ENCODE measurements at places on chromosomes 13 and 19.

DNA sequence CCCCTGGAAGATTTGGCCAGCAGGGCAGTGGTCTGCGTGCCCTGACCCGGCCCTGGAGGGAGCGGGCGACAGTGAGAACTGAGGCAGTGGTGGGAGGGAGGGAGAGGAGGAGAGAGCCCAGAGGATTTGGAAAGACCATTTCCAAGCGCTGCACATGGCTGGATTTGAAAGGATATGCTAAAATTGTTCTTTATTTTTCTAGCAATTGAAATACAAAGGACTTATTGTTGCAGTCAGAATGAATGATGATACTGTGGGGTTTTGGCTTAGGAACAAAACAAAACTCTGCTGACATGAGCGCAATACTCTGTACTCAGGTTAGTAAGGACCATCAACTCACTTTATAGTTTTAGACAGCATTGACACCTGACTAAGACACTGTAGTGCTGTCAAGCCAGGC, 69.5 kb downstream of the TNFRSF19 start:
- DNase-seq = no peak

DNA sequence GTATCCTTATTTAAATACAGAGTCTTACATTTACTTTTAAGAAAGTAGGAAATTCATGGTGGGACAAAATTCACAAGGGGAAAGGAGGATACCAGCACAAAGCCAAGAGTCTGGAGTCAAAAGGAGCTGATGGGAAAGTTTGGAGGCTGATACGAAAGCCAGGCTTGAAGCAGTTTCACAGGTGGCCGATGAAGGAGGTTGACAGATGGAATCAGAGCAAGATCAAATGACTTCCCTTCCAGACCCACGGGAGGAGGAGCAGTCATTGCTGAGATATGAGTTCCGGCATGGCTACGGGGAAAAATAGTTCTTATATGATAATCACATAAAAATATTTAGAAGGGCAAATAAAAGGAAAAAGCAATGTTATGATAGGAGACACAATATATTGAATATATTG, 65.0 kb downstream of the DGKH start:
- no peak for DNase-seq

DNA sequence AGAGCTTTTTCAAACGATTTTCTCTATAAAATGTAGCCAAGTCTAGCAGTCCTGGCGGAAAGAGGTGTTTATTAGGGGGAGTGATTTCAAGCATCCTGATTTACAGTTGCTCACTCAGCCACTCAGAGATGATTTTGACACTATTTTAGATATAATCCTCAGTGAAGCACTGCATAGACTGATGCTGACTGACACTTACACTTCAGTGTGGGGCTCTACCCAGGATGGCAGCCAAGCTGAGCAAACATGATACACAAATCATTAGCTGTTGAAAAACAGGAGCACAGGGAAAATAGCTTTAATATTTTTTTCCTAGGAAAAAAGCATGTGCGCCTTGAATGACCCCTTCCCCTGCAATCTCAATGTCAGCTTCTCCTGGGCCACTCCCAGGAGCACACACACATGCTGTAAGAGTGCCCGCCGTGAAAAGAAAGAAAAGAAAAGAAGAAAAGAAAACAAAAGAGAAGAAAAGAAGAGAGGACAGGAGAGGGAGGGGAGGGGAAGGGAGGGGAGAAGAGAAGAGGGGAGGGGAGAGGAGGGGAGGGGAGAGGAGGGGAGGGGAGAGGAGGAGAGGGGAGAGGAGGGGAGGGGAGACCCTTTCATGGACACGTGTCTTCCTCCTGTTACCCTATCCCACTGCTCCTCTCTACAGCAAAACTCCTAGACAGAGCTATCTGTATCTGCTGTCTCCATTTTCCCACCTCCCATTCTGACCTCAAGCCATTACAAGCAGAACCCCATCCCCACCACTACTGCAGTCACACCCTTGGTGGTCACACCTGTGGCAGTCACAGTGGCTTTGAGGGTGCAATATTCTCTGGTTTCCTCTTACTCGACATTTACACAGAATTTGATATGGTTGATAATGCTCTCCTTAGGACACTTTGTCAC, 36.4 kb downstream of the RCBTB2 start:
- DNase-seq = no peak

DNA sequence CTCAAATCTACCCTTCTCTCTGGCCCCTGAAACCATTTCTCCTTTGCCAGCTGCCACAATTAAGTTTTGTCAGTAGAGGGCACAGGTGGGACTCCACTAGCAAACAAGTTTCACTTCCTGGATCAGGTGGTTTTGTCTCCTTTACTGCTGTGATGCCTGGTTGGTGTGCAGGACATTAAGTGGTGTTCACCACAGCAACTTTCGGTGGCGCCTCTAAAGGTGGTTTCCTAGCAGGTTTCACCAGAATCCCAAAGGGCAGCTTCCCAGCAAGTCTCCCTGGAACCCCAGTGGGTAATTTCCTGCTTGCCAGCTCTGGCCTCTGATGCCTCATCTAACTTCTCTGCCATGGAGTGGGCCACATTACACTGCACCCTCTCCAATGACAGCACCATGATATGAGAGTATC, 16.6 kb downstream of the MED4 start:
- no peak for DNase-seq

DNA sequence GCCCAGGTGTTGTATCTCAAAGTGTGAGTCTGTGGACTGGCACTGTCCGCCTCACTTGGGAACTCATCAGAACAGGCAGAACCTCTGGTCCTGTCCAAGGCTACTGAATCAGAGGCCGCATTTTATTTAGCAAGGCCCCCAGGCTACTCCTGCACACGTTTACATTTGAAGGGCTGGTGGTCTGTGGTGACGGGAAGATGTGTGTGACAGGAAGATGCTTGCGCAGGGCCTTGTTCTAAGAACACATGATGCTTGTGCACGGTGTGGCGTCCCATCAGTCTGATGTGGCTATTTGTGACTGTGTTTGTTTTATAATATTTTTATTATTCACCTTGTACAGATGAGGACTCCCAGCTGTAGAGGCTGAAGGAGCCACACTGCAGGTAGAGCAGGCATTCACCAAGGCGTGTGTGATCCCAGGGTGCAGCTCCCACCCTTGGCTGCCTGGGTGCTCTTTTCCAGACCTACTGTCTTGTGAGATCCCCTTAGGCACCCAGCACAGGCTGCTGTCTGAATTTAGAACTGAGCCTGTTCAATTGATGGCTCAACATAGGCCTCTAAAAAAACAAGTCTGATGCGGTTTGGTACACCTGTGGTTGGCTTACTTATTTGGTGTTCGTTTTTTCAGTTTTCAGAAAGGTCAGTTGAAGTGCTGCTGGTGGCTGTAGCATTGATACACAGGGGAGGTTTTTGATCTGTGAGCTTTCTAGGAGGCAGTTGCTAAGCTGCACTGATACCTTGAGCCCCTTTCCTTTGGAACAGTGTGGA, 3.1 kb downstream of the SLC25A15 start:
- DNase-seq = no peak

- no peak for DNase-seq
These were observed 760.6 kb downstream of the EFNB2 start for GRCh38 chr13:105774739-105775460.

- no peak for DNase-seq
These were observed at the start of gene CGB7 for GRCh38 chr19:49057636-49058234. CGB7 (minus strand) TSS chr19:49057749; CDS start chr19:49055375, 2,374 bp downstream.

DNA sequence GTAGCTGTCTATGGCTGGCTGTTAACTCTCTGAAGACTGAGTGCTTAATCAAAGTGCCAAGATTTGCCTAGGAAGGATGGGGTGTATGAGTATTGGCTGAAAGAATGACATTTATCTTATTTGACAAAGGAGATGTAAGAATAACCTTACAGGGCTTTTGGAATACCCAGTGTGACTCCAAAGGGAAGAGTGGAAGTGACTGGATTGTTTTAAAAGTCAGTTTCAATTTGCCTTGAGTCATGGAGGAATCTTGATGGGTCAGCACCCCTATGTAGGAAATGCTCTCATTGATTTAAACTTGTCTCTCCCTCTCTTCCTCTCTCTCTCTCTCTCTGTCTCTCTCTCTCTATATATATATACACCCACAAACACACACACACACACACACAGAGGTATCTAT, 118.4 kb upstream of the CLDN10 start:
- no peak for DNase-seq

DNA sequence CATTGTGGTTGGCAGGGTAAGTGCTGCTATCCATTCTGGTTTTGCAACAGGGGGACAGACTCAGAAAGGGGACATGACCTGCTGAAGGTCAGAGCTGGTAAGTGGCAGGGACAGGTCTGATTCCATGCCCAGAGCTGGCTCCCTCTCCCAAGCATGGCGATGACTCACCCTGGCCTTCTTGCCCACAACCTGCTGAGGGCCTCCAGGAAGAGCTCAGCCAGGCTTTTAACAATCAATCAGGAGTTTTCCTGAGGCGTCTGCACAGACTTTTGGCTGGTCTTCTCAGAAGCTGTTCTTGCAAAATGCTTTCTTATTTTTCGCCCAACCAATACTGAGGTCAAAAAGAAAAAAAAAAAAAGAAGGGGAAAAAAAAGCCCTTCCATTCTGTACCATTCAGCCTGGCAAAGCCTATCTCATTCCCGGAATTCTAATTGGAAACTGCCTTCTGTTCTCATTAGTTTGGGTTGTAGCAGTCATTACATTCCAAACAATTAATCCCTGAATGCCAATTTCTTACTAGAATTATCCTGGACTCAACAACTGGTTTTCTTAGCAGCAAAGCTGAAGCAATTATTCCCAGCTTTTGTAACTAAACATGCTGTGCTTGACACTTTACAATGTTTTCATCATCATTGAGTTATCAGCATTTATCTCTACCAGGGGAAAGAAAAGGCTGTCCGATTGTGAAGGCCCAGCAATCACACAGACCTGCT, 17.7 kb downstream of the SIAH3 start:
- DNase-seq = no peak

DNA sequence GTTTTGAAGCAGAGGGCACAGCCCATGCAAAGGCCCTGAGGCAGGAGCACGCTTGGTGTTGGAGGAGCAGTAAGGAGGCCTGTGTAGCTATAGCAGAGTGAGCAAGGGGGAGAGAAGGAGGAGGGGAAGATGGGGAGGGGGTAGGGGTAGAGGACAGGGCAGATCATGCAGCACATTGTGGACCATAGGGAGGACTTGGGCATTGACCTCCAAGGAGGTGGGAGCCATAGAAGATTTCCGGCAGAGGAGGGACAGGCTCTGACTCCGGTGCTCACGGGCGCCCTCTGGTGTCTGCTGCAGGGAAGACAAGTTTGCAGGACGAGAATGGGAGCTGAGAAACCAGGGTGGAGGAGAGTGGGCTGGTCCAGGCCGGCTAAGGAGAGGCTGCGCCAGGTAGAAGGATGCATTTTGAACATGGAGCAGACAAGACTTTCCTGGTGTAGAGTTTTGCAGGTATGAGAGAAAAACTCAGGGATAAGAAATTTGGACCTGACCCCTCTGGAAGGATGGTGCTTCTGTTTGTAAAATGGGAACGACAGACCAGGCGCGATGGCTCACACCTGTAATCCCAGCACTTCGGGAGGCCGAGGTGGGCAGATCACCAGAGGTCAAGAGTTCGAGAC, 13.7 kb upstream of the CREB3L3 start:
- no peak for DNase-seq

- DNase-seq = no peak
These were observed 51.7 kb downstream of the MYH14 start for GRCh38 chr19:50255115-50255514.

- no peak for DNase-seq
These were observed 273.4 kb downstream of the NHLRC3 start for GRCh38 chr13:39311619-39312018.

- no peak for DNase-seq
These were observed 112.5 kb upstream of the SLC7A1 start for GRCh38 chr13:29707876-29708543.

GRCh38 chr19:35569281-35569781, 5.9 kb upstream of the ATP4A start:
- DNase-seq = no peak

DNA sequence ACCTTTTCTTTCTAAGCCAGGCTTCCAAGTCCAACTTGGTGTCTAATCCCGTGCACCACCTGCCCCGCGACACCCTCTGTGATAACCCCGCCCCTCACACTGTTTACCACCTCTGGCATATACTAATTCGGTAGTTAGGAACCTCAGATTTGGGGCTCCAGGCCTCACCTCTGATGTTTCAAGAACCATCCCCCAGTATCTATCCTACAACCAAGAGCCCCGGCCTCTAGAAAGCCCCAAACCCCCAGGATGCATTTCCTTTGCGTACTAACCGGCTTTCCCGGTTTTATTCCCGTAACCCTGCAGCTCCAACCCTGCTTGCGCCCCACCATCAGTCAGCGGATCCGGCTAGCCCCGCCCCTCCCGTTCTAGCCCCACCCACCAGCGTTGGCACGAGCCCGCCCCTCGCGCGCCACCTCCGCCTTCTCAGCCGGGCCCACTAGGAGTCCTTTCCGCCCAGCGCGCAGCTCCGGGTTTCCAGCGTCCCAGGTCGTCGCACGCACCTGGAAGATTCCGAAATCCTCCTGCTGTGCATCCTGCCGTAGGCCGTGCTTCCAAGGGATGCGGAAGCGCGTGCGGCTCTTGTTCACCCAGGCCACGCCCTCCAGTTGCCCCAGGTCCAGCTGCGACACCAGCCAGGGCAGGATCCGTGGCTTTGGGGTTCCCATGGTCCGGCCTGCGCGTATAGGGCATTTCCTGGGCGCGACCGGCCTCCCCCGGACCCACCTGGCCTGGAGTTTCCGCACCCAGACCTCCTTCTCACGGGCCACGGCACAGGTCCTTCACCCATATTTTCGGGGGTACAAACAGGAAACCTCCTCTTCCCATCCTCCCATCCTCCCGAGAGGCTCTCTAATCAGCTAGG, 1.3 kb downstream of the IRF3 start:
- DNase-seq = peak; percentile 87

DNA sequence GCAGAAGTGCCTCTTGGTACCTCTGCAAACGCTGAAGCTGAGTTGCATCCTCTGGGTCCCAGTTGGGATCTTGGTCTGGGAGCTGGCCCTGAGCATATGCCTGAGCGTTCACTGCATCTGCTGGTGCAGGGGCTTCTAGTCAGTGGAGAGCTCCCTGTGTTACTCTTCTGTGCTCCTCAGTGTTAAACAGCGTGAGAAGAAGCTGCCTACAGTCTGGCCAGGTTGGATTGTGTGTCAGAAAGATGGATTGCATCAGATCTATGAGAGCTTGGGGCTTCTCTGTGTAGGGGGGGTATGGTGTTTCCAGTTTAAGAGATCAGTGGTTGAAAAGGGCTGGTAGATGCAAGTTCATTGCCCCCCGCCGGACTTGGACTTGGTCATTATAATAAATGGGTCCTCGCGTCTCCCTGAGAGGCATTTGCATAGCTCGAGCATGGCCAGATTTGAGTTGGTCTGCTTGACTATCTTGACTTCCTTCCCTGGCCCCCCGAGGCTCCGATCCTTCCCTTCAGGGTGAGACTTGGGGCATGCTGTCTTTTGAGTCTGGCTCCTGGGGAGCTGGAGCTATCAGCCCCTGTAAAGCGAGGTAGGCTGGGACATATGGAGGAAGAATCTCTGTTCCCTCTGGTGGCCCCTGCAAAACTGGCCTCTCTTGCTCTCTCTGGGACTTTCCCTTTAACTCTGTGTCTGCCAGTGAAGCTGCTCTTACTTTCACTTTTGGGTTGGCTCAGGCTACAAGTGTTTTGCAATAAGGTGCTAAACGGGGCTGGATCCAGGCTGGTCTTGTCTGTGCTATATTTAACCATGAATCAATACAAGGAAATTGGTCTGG, 52.9 kb downstream of the OR10H4 start:
- DNase-seq = no peak
